ENCODE measurements at places on chromosomes 6 and 20.

- DNase-seq, result no peak
Observed at GRCh38 chr6:118509009-118509617, 39.0 kb upstream of the PLN start.

DNA sequence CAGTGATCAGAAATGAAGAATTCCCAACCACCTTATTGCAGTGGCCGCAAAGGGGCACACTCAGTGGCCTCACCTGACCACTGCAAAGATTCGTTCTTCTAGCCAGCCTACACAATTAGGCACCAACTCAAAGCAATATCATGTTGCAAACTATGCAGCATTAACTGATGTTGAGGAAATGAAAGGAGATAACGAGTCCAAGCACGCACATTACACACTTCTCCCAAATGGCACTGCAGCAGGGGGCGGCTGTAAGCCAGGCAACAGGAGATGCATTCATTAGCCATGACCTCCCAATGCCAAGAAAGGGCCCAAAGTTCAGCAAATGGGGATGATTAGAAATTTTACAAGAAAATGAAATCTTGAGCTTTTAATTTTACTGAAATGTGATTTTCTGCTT lies 39.3 kb downstream of the ATXN1 start:
- no peak for DNase-seq

DNA sequence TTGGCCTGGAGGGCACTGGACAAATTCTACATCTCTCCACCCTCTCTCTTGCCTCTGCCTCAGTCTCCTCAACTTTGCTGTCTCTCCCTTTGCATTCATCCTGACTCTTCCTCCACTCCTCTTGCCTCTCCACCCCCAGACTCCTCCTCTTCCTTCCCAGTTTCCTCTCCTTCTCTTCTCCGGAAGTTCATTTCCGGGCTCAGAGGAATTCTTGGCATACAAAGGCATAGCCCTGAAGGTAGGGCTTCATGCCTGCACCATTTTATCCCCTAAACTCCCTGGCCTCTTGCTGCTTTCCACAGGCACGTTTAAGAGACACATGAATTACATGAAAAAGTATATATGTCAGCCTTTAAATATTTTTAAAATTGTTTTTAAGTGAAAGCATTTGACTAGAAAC lies 10.6 kb downstream of the BFSP1 start:
- no peak for DNase-seq

- no peak for DNase-seq
Observed at GRCh38 chr6:40852779-40853373, 186.1 kb downstream of the UNC5CL start.

DNA sequence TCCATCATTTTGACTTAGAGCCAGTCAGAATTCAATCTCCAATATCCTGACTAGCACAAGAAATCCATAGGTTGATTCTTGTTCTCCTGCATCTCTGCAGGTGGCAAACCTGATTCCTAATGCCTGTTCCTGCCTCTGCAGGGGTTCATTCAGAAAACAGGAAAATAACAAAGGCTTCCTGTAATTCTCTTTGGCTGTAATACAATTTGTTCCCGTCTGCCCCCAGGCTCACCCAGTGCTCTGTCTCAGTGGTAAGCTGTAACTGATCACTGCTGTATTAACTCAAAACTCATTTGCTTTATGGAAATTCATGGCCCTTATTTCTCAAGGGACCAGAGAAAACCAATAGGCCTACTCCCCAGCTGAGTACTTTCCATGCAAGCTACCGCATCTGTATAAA lies 88.6 kb downstream of the OPRM1 start:
- no peak for DNase-seq

DNA sequence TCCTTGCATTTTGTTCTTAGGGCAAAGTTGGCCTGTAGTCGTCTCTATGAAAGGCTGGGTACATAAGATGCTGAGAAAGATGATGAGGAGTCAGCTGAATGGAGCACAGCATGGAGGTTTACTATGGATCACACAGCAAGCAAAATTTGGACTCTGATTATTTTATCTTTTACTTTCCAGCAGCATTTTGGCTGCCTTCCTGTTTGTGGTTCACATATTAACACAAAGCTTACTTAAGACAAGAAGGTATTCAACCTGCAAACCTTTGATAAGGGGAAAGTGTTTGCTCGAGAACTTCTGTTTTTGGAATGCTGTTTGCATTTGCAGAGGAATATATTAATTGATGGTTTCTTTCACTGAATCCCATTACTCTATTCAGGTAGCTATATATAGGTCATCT lies 103.1 kb upstream of the ENPP5 start:
- no peak for DNase-seq

DNA sequence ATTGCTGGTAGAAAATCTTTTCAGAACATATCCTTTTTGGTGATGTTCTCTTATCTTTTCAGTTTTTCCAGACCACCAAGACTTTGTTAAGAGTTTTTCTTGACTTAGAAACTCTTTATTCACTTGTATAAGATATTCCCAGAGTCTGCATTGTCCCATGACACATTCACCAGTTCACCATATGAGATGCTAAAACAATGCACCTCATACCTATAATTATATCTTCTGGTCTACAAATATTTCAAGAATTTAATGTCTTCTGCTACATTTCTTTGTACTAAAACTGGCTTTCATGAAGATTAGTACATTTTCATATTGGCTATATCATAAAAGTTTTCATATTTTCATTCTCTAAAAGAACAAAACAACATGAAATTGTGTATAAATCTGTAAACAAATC lies 111.3 kb downstream of the ADGRG6 start:
- DNase-seq, result no peak

Data from CD4-positive, alpha-beta T cell treated with Interleukin-6 at 100 ng/mL for 8 hours (primary cell).